GDM1 (cell line): ENCODE measurements at places on chromosomes 2 and 18.

- peak; percentile 20 for DNase-seq
Measured at GRCh38 chr2:2698182-2699120, 367.4 kb upstream of the MYT1L start.

- no peak for DNase-seq
Measured at GRCh38 chr2:161063946-161064306, 96.3 kb upstream of the TANK start.

GRCh38 chr2:79179036-79179435 lies 19.5 kb upstream of the REG3A start:
- DNase-seq = no peak

DNA sequence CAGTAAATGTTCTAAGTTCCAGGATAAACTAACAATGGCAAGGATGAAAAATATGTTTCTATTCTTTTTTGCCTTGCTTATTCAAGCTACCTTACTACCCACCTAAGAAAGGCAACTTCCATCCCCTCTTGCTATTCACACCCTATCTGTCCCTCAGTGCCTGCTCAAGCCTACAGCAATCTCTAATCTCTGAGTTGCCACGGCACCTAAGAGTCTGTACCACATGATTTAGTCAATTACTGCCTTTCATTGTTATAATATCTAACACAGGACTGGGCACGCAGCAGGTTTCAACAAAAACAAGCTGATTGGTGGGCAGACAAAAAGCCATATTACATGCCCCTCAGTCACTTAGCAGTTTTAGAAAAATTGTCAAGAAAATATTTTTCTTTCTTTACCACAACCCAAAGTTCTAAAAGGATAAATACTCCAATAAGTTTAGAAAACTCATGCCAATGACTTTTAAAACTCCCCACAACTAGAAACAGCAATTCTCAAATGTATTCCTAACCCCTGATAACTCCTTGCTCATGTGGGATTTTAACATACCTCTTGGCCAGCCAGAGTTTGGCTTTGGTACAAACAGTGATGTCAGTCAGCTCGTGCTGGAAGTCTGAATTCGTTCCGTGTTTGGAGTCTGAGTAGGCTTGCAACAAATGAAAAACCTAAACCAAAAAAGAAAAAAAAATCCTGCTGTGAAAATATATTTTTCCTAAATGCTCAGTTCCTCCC lies 117.3 kb upstream of the ZFP36L2 start:
- DNase-seq = no peak

DNA sequence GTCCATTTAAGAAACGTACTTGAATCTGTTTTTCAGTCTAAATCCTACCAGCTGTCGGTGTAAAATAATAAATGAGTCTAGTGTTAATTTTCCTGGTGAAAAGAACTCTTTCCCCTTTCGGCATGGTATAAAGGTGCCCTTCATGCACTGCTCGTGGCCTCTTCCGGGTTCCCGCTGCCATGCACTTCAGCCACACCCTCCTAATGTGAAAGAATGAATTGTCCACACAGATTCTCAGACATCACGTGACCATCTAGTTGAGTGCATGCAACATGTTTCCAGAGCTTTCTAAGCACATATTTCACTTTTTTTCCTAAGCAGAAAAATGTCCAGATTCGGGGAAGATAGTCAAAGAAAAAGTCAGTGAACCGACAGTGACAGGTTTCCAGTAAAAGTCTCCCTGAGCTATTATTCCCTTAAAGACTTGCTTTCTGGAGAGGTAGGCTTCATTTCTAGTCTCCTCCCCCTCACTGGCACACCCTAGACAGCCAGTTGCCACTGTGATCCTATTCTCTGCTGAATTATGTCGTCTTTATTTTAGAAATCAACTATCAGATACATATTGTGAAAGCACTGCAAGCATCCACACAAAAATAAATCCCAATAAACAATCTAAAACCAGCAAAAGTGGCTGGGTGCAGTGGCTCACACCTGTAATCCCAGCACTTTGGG lies 65.9 kb upstream of the RPL31 start:
- no peak for DNase-seq

DNA sequence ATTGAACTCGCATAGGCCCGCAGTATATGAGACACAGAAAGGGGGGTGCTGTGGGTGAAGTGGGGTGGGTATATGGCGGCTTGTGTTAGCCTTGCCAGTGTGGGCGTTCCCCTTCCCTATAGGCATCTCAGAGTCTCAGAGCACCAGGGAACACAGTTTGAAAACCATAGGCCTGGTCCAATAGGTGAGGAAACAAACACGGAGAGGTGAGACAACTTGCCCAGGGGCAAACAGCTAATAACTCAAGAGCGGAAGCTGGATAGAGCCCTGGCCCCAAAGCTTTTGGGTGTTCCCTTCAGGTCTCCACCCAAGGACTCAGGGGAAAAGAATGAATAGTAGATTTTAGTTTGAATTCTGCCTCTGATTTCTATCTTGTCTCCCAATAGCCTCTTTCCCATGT lies 7.9 kb downstream of the LIPG start:
- no peak for DNase-seq

DNA sequence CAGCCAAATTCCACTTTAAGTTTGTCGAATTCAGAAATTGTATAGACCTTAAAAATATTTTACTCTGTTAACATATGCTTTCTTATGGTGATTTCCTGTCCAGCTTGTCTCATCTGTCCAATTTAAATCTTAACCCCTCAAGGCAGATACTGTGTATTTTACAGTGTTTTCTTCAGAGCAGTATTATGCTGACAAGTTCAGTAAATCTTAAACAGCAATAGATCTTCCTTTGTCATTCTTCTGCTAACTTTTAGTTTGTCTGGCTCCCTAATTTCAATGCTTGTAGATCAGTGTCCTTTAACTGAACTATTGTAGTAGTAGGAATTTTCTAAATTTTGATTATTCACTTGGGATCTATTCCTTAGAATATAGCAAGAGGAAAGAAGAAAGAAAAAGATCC lies 52.8 kb upstream of the MEIS1 start:
- DNase-seq = no peak

GRCh38 chr2:133411857-133412256 lies 156.4 kb downstream of the NCKAP5 start:
- DNase-seq = no peak

DNA sequence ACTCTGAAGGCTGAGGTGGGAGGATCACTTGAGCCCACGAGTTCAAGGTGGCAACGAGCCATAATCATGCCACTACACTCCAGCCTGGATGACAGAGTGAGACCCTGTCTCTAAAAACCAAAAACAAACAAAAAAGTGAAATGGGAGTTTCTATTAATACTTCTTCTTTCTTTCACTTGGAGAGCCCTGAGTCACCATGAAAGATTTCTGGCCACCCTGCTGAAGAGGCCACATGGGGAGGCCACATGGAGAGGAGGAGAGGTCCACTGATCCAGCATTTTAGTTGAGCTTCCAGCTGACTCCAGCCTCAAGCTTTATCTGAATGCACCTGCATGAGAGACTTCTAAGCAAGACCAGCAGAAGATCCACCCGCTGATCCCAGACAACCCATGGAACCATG lies 74.2 kb upstream of the LAPTM4A start:
- no peak for DNase-seq

DNA sequence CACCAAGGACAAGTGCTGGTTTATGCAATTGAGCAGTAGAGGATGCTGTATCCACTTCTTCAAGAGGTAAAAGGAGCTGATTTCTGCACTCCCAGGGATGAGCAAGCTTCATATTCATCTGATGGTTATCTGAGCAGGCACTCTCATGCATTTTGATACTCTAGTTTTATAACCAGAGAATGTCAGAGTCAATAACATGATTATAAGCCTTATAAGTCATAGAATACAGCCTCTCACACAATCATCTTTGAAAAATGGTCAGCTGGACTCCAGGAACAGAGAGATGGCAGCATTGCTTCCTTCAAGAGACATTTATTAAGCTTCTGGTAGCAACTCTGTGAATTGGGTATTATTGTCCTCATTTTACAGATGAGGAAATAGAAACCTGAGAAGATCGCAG lies 167.1 kb downstream of the SLC8A1 start:
- no peak for DNase-seq

- DNase-seq = no peak
Measured at GRCh38 chr2:174844295-174844708, 80.0 kb upstream of the CHRNA1 start.

GRCh38 chr2:240136671-240137292 lies 677 bp upstream of the COPS9 start:
- no peak for DNase-seq

DNA sequence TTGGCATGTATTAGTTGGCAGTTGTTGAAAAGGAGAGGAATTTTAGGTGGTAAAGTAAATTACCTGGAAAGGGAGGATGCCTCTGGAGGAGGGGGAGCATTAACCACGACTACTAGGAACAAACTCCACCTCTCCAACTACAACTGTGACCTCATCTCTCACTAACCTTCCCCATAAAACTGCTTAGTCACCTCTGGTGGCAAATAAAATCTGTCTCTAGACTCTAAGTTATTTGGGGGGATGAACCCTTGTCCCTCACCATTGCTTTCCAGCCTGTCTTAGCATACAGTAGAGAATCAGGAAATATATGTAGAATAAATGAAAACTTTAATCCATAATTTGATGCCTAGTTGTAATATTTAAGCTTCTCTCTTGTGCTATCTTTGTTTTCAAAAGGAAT lies 27.6 kb upstream of the MYO1B start:
- no peak for DNase-seq

DNA sequence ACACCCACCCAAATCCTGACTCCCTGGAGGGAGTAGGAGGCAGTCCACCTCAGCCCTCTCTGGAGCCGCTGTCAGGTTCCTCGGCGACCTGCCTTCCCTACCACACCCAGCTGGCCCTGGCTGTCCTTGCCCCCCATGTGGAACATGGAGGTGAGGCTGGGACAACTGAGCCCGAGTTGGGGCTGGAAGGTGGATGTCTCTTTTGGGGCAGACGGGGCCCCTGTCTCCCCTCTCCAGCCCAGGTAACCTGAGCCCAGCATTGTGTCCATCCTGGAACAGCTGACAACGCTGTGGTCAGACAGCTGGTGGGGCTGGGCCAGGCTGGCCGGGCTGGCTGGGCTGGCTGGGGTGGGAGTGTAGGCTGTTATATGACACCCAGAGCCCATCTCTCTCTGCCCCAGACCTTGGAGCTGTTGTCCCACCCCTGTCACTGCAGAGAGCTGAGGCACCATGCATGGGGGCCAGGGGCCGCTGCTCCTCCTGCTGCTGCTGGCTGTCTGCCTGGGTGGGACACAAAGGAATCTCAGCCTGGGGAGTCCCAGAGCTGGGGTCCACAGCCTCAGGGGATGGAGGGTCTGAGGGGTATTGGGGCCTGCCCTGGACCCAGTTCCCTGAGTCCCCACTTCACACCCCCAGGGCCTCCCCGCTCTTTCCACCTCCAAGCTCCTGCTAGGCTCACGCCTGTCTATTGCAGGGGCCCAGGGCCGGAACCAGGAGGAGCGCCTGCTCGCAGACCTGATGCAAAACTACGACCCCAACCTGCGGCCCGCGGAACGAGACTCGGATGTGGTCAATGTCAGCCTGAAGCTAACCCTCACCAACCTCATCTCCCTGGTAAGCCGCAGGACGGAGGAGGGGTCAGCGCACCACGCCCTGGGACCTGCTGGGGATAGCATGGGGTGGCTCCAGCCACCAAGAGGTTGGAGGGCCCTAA lies at the start of gene CHRNG:
CHRNG (plus strand) TSS at position 395 of the 934 bp plus-strand sequence; CDS start at position 451, 56 bp downstream.
- no peak for DNase-seq

DNA sequence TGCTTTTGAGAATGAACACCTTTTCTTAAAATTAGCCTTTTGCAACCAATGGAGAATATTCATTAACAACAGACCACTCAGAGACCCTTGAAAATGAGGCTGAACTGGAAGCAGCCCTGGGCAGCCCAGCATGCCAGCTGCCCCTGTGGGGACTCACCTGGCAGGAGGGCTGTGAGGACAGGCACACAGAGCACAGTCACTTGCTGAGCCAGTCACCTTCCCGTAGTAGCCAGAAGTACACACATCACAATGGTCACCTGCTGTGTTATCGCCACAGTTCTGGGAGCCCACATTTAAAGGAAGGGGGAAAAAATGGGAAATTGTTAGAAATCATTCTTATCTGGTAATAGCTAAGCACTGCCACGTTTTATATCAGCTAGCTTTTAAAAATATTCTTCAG lies 115.5 kb downstream of the LAMA1 start:
- no peak for DNase-seq
